Activated CD4-positive, alpha-beta T cell treated with anti-CD3 and anti-CD28 coated beads, Interleukin-2, amount 10 ng/mL, durations not matched to agents 24 days and 14 days (primary cell): ENCODE measurements at places on chromosomes 12 and 14.
A peak's percentile ranks its signal among the peaks of the same experiment; 100 is the strongest.

- H3K36me3 ChIP-seq = no peaks in the 10 kb centered on the region
- no peak overlapping the region for H3K27ac ChIP-seq
- DNase-seq = no peak
- H3K4me1 ChIP-seq = peaks cover 7% of the 10 kb centered on the region
- no peak overlapping the region for H3K4me3 ChIP-seq
Measured at GRCh38 chr14:77909911-77910310, 110.0 kb downstream of the ADCK1 start.

DNA sequence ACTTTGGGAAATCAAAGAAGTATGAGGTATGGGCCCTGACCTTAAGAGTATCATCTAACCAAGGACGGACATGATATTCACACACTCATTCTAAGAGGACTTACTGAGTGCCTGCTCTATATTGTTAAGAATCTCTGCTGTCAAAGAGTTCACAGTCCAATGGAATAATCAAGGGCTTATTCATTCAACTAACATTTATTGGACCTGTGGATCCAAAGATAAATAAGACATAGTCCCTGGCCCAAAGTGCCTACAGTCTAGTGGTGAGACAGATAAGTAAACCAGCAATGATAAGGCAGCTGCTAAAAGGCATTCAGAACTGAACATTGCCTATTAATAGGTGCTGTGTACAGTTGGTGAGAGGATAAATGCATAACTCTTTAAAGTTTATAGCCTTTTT lies 11.0 kb downstream of the WDR20 start:
- no peak for DNase-seq
- no peaks in the 10 kb centered on the region for H3K27me3 ChIP-seq
- H3K4me1 ChIP-seq = peaks cover 15% of the 10 kb centered on the region
- H3K27ac ChIP-seq = no peak overlapping the region

GRCh38 chr12:7046383-7047105 lies 14.0 kb upstream of the C1S start:
- peaks cover 8% of the 10 kb centered on the region for H3K4me1 ChIP-seq
- H3K4me3 ChIP-seq = no peak overlapping the region

DNA sequence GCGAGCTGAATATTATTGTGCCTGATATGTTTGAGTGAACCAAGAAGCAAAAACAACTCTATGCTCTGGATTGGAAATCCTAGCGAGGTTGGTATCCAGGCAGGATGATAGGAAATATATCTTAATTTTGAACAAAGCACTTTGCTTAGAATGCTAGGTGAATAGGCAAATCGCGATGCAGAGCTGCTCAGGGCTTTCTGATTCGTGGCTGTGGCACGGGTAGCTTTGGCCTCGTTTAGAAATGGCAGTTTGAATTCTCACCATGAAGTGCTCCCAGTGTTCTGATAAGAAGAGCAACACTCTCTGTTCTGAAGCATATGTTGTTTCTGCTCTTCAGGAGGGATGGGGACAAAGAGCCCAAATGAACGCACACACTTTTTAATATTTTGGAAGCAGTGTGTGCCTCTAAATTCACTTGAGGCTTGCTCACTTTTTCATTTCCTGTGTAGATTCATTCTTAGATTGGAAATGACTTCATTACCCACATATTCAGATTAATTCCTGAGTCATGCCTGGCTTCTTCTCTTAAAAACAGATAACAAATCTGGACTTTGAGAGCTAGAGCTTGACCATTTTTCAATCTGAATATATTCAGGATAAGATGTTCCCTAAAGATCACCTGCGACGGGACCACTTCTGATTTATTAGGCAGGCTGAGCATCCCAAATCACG lies 200.9 kb downstream of the RPAP3 start:
- no peak for DNase-seq
- H3K4me3 ChIP-seq = no peak overlapping the region
- H3K36me3 ChIP-seq = no peaks in the 10 kb centered on the region
- no peak overlapping the region for H3K27ac ChIP-seq
- no peaks in the 10 kb centered on the region for H3K4me1 ChIP-seq

GRCh38 chr12:125069616-125070015 lies 4.4 kb downstream of the AACS start:
- H3K4me1 ChIP-seq = peaks cover 14% of the 10 kb centered on the region
- H3K27ac ChIP-seq = no peak overlapping the region
- peaks cover 4% of the 10 kb centered on the region for H3K36me3 ChIP-seq
- H3K4me3 ChIP-seq = no peak overlapping the region
- DNase-seq = no peak

DNA sequence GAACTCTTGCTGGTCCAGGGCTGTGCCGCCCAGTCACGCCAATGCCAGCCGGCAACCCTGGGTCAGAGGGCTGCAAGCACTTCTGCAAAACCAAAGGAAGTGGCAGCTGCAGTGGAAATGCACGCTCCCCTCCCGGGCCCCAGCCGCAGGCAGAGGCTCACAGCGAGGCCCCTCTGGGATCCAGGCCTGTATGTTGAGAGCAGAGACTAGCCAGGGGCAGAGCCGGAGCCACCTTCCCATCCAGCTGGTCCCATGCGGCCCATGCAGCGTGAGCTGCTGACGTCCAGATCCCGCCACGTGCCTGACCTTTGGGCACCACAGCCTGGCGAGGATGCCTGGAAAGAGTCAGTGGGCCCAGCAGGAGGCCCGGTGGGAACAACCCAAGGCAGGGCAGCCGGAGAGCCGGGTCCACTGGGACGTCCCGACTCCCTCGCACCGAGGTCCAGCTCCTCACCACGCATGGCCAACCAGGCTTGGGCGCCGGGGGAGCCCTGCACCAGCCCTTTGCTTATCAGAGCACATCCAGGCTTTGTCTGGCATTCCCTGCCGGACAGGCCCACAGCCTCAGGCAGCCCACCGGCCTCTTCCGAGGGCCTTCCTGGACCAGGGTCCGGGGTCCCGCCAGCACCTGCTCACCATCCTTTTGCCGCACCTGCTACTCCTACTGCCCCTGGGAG lies 4.3 kb downstream of the GPR132 start:
- H3K27me3 ChIP-seq = no peaks in the 10 kb centered on the region
- peaks cover 26% of the 10 kb centered on the region for H3K36me3 ChIP-seq
- H3K4me3 ChIP-seq = peak overlapping the region; percentile 92
- peak; percentile 84 for DNase-seq
- peaks cover 54% of the 10 kb centered on the region for H3K4me1 ChIP-seq
